ENCODE measurements at places on chromosomes 11 and 22. TPM values are rescaled to one million over a fixed set of nuclear protein-coding genes. Genes with fewer than 3 reads are reported as not detected.

- no peaks in the 10 kb centered on the region for H3K27me3 ChIP-seq
- peak overlapping the region; percentile 66 for H3K27ac ChIP-seq
These were observed 31.1 kb downstream of the FADS3 start for GRCh38 chr11:61860054-61860903.

DNA sequence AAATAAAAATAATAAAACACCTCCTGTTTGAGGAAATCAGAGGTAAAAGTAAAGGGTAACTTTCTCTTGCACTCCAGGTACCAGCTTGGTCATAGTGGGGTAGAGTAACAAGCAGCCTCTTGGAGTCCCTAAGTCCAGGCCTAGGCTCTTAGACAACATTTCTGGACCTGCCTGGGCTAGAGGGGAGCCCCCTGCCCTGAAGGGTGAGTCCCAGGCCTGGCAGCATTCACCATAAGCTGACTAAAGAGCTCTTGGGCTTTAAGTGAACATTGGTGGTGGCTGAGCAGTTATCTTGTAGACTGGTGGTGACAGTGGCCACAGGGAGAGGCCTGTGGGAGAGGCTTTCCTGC lies 18.6 kb upstream of the OR56A3 start:
- H3K27me3 ChIP-seq: no peaks in the 10 kb centered on the region
- no peaks in the 10 kb centered on the region for H3K4me1 ChIP-seq
- H3K27ac ChIP-seq: no peak overlapping the region
- H3K4me3 ChIP-seq: no peak overlapping the region
- DNase-seq: no peak

DNA sequence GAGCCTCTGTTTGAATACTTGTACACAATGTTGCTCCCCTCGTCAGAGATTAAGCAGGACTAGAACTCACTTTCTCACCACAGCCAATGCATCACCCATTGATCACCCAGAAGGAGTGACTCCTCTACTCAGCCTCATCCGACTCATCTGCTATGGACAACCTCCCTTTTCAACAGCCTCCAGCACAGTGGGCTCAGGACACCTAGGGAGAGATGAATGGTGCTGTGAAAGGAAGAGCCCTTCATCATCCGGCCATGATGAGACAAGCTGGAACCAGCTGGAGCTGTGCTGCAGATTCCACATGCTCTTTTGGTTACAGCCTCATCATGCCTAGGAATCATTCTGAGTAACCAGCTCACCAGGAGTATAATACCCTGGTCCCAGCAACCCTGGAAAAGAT lies 15.5 kb downstream of the C11orf91 start:
- H3K27me3 ChIP-seq: peaks cover 5% of the 10 kb centered on the region
- DNase-seq: no peak
- no peak overlapping the region for H3K4me3 ChIP-seq

DNA sequence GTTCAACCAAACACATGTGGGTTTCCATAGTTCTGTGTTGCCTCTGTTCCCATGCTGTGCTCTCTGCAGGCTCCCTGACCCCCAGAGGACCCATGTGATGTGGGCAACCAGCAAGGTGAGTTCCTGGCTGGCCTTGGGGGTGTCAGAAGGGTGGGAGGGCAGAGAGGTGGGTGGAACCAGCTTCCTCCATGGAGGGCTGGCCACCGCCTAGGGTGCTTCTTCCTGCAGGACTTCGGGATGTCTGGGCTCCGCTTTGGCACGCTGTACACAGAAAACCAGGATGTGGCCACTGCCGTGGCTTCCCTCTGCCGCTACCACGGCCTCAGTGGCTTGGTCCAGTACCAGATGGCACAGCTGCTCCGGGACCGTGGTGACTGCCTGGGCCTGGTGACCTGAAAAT lies 14.5 kb upstream of the EXT2 start:
- no peak overlapping the region for H3K27ac ChIP-seq
- H3K27me3 ChIP-seq: no peaks in the 10 kb centered on the region
- H3K36me3 ChIP-seq: peaks cover 8% of the 10 kb centered on the region
- H3K4me3 ChIP-seq: no peak overlapping the region
- no peaks in the 10 kb centered on the region for H3K4me1 ChIP-seq

- H3K4me1 ChIP-seq: peaks cover 9% of the 10 kb centered on the region
- H3K27me3 ChIP-seq: no peaks in the 10 kb centered on the region
- DNase-seq: no peak
- H3K36me3 ChIP-seq: no peaks in the 10 kb centered on the region
These were observed 1.6 kb upstream of the CNGA4 start for GRCh38 chr11:6237266-6237665.

Gene NNMT
- total RNA-seq: 11.7 TPM

Gene CD3G
- 0.55 TPM for total RNA-seq

GRCh38 chr11:26575946-26576345 lies 3.9 kb upstream of the MUC15 start:
- H3K27ac ChIP-seq: no peak overlapping the region
- no peaks in the 10 kb centered on the region for H3K4me1 ChIP-seq
- no peak overlapping the region for H3K4me3 ChIP-seq

DNA sequence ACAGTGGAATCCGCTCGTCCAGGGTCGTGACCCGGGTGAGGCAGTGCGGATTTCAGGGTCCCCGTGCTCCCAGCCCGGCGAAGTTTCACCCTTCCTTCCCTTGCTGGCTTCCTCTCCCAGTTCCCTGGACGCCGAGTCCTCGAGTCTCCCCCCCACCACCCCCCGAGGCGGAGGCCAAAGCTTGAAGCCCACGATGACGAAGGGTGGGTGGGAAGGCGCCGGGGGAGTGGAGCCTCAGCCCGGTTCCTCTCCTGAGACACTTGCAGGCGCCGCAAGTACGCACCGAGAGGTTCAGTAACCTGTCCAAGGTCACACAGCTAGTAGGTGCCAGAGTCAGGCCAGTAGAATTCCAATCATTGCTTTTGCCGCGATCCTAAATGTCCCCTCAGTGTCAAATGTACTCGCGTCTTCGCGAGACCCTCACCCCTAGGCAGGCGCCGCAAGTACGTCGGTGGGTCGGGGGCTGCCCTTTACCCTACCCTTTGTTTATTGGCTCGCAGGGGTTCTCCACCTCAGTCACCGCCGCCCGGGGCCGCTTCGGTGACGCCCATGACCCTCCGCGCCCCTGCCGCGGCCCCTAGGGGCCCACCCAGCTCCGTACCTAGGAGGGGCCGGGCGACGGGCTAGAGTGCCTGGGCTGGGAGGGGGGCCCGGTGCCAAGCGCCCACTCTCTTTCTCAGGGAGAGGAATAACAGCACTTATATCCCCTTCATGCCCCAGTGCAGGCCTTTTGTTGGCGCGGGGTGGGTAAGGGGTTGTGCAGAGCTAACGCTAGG lies 5.7 kb upstream of the CHRM1 start:
- DNase-seq: no peak
- peaks cover 20% of the 10 kb centered on the region for H3K27me3 ChIP-seq

DNA sequence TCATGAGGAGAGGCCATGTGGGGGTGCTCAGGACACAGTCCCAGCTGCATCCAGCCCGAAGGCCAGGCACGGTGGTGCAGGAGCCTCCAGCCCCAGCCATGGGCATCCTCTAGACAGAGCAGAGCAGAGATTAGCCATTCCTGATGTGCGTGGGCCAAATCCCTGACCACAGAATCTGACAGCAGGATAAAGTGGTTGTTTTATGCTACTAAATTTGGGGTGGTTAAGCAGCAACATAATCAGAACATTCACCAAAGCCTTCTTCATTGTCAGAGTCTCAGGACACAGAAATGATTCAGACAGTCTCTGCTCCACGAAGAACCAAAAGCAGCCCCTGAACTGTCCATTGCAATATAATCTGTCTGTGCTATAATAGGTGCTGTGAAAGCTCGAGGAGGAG lies 19.7 kb downstream of the RASD2 start:
- no peak for DNase-seq
- H3K4me1 ChIP-seq: no peaks in the 10 kb centered on the region
- no peak overlapping the region for H3K4me3 ChIP-seq

- no peaks in the 10 kb centered on the region for H3K27me3 ChIP-seq
- H3K4me1 ChIP-seq: no peaks in the 10 kb centered on the region
- no peak for DNase-seq
These were observed 16.7 kb downstream of the MMP7 start for GRCh38 chr11:102513869-102514268.
